ENCODE measurements at places on chromosomes 16 and 17.

DNA sequence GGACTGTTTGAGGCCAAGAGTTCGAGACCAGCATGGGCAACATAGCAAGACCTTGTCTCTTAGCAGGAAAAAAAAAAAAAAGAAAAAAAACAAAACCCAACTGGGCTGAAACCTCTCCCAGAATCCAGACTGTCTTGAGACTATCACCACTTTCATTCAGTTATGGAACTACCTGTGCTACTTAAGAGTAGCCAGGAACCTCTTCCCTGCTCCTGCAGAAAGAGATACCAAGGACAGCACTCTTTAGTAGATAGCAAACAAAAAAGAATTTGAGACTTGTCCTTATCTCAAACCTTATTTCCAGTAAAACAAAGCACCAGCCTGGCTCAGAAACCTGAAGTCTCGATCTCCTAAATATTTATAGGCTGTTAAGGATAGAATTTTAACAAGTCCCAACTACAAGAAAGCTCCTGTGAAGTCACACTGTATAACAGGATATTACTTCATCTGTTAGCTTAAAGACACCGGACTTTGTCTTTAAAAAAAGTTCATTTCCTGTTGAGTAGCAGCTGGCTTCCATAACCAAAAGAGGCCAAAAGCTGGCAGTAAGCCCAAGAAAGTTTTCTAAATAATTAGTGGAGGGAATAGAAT, 5.1 kb downstream of the CDR2 start:
- H3K27me3 ChIP-seq: no peaks in the 10 kb centered on the region
- H3K27ac ChIP-seq: no peak overlapping the region
- H3K4me1 ChIP-seq: peaks cover 4% of the 10 kb centered on the region
- H3K4me3 ChIP-seq: no peak overlapping the region

DNA sequence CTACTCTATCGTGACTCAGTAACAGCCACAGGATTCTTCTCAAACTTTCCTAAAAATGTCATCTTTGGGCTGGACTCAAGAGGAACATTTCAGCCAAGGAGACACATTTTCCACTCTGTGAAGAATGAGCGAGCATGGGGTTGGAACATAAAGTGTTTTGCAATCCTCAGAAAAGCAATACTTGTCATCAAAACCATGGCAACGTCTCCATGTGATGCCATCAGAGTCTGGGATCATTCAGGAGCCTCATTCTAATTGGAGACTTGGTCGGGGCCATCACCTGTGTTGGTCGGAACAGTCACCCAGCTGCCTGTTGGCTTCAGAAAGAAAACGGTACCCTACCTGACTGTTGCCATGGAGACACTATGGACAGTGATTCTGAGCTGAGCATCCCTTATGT, 25.5 kb downstream of the MYOCD start:
- no peak overlapping the region for H3K27ac ChIP-seq
- H3K36me3 ChIP-seq: no peaks in the 10 kb centered on the region
- H3K4me3 ChIP-seq: no peak overlapping the region
- DNase-seq: no peak
- no peaks in the 10 kb centered on the region for H3K4me1 ChIP-seq
- H3K27me3 ChIP-seq: no peaks in the 10 kb centered on the region

DNA sequence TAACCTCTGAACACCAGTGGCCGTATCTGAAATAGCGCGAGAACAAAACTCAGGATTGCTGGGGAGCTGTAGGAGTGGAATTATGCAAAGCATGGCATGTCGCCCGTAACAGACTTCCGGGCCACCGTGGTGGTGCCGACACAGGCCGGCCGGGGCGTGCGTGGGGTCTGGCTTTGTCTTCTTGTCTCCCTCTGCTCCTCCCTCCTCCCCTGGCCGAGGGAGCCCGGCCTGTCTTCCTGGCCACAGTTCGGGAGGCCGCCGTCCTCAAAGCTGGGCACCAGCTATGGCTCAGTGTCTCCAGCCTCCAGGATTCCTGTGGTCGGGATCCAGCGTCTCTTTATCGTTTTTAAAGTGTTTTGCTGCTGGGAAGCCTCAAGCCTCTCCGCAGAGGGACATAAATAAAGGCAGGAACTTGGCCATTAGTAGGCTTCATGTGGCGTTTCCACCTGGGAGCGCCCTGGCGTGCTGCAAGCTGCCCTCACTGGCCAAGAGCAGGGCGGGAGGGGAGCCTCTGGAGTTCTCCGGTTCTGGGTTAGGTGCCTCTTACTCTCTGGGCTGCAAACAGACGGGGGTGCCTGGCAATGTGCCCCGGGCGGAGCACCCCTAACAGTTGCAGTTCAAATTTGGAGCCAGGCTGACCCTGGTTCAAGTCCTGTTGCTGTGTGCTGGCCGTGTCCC, 22.0 kb upstream of the NPTX1 start:
- no peak overlapping the region for H3K27ac ChIP-seq
- H3K4me1 ChIP-seq: peaks cover 37% of the 10 kb centered on the region
- no peak overlapping the region for H3K4me3 ChIP-seq

DNA sequence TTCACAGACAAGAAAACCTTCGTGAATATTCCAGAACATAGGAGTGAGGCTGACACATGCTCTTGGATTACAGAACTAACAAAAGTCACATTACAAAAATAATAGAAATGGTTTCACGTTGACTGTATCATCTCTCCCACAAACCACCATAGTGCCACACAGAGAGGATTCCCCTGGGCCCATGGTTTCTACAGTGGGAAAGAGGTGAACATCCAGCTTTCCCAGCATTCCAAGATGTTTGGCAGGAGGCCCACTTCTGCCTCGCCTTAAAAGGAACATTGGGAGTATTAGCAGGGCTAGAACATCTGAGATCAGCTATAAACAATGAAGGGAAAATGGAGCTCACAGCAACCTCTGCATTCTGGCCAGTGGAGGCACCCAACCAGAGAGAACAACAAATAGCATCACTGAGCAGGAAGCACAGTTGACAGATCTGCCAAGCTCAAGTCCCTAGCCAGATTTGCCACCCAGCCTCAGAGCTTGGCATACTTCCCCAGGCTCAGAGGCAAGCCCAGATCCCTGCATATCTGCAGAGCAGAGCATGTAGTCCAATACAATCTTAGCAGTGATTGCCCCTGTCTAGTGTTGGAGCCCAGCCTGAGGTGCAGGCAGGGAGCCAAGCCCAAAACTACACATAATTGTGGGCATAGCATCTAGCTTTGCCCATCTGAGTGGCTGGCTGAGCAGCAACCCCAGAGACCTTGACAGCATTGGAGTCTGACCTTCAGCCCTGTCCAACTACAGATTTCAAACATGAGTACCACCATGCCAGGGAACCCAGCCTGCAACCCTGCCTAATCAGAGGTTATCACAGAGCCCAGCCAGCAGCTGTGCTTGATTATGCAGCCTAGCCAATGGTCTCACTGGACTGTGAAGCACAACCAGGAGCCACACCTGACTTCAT, 260.4 kb downstream of the CEP112 start:
- H3K4me1 ChIP-seq: no peaks in the 10 kb centered on the region
- DNase-seq: no peak

GRCh38 chr16:14307527-14308367, 236.6 kb downstream of the MRTFB start:
- DNase-seq: no peak
- no peaks in the 10 kb centered on the region for H3K36me3 ChIP-seq
- H3K4me1 ChIP-seq: peaks cover 3% of the 10 kb centered on the region
- no peak overlapping the region for H3K4me3 ChIP-seq

GRCh38 chr17:42519546-42520491, 16.2 kb upstream of the NAGLU start:
- peak; percentile 98 for DNase-seq
- no peaks in the 10 kb centered on the region for H3K36me3 ChIP-seq
- no peaks in the 10 kb centered on the region for H3K27me3 ChIP-seq
- H3K4me1 ChIP-seq: peaks cover 79% of the 10 kb centered on the region
- no peak overlapping the region for H3K4me3 ChIP-seq
- H3K27ac ChIP-seq: peak overlapping the region; percentile 93

- no peak overlapping the region for H3K4me3 ChIP-seq
- H3K27ac ChIP-seq: no peak overlapping the region
- no peaks in the 10 kb centered on the region for H3K27me3 ChIP-seq
- no peaks in the 10 kb centered on the region for H3K4me1 ChIP-seq
- H3K36me3 ChIP-seq: no peaks in the 10 kb centered on the region
Measured at GRCh38 chr16:22312897-22313781, 15.9 kb downstream of the POLR3E start.

DNA sequence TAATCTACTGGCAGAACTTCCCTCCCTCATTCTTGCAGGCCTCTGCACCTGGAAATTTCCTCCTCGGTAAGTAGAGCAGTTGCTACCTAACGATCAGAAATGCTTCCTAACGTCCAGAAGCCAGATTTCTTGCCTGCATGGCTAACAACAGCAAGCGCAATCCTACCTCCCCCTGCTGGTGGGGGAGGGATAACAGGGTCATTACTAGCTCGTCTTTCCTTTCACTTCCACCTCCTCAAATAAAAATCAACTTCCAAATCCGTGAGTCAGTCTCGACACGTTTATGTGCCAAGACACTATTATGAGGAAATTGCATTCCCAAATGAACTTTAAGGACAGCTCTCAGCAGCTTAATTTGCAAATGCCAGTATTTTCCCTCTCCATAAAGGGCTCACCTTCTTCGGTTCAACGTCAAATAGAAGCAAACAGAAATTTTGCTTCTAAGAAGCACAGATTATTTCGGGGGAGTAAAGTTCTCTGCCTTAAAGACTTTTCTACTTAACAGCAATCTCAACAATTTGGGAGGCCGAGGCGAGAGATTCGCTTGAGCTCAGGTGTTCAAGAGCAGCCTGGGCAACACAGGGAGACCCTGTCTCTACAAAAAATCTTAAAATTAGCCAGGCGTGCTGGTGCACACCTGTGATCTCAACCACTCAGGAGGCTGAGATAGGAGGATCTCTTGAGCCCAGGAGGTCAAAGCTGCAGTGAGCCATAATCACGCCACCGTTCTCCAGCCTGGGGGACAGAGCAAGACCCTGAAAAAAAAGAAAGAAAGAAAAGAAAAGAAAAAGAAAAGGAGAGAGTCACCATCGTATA, 188.6 kb upstream of the PSMD7 start:
- peak; percentile 41 for DNase-seq
- no peaks in the 10 kb centered on the region for H3K4me1 ChIP-seq
- H3K4me3 ChIP-seq: no peak overlapping the region
- no peaks in the 10 kb centered on the region for H3K36me3 ChIP-seq
- H3K27ac ChIP-seq: no peak overlapping the region
- H3K27me3 ChIP-seq: no peaks in the 10 kb centered on the region

- no peak overlapping the region for H3K4me3 ChIP-seq
- DNase-seq: no peak
- no peaks in the 10 kb centered on the region for H3K36me3 ChIP-seq
- no peaks in the 10 kb centered on the region for H3K27me3 ChIP-seq
- no peaks in the 10 kb centered on the region for H3K4me1 ChIP-seq
- no peak overlapping the region for H3K27ac ChIP-seq
Measured at GRCh38 chr16:4976079-4976478, 17.9 kb downstream of the SEC14L5 start.

- H3K27me3 ChIP-seq: no peaks in the 10 kb centered on the region
- peaks cover 3% of the 10 kb centered on the region for H3K4me1 ChIP-seq
- H3K27ac ChIP-seq: no peak overlapping the region
- no peaks in the 10 kb centered on the region for H3K36me3 ChIP-seq
Measured at GRCh38 chr16:57863434-57864160, 61.3 kb upstream of the KIFC3 start.

DNA sequence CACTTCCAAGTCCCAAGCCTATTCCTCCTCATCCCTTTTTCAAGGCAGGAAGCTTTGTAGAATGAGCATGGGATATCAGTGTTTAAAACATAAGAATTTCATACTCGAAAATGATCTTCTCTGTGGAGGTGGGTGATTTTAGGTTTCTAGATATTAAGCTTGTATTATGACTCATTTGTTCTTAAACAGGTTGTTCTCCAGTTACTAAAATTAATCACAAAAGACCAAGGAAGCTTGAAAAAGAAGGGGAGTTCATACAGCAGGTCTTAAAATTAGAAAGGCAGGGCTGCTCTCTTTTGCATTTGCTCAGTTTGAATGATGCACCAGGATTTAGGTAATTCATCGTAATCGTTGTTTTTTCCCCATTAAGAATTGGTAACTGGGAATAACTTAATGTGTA, 208.7 kb downstream of the PRKCA start:
- H3K4me3 ChIP-seq: no peak overlapping the region
- H3K27me3 ChIP-seq: no peaks in the 10 kb centered on the region
- no peak overlapping the region for H3K27ac ChIP-seq
- H3K36me3 ChIP-seq: no peaks in the 10 kb centered on the region
- peaks cover 5% of the 10 kb centered on the region for H3K4me1 ChIP-seq

DNA sequence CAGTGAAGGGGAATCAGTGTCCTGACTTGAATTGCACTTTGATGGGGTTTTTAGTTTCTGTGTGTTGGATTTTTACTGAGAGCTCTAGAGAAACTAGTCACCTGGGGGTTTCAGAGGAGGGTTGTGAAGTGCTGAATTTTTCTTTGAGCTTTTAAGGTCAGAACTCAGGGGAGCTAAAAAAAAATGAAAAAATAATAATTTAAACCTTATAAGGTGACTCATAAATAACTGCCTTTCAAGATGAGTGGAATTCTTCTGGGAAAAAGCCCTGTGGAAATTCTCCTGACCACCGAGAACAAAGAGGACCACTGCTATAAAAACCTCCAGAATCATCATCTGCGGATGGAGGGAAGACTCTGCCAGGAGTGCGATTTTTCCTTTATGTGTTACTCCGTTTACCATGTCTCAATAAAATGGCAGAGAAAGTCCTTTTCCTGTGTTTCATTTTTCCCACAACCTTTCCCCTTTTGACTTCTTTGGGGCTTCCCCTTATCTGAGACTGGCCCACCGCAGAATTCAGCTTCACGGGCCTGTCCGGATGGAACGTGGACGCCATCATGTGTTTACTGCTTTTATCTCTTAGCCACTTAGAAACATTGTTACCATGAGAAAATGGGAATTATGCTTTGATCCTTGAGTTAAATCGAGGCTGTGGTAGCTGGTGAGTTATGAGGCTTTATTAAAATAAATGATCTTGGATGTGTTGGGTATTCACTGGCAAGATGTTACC, 39.7 kb downstream of the RPTOR start:
- no peaks in the 10 kb centered on the region for H3K4me1 ChIP-seq
- DNase-seq: peak; percentile 54
- H3K4me3 ChIP-seq: no peak overlapping the region
- no peaks in the 10 kb centered on the region for H3K36me3 ChIP-seq
- no peak overlapping the region for H3K27ac ChIP-seq

- H3K4me3 ChIP-seq: peak overlapping the region; percentile 49
- H3K27ac ChIP-seq: no peak overlapping the region
- H3K36me3 ChIP-seq: no peaks in the 10 kb centered on the region
Measured at GRCh38 chr16:1978476-1979120, 2.7 kb downstream of the NOXO1 start.

GRCh38 chr16:15538507-15538906, 104.1 kb downstream of the BMERB1 start:
- H3K4me1 ChIP-seq: no peaks in the 10 kb centered on the region
- H3K36me3 ChIP-seq: no peaks in the 10 kb centered on the region
- H3K27me3 ChIP-seq: no peaks in the 10 kb centered on the region
- no peak overlapping the region for H3K27ac ChIP-seq
- DNase-seq: no peak

DNA sequence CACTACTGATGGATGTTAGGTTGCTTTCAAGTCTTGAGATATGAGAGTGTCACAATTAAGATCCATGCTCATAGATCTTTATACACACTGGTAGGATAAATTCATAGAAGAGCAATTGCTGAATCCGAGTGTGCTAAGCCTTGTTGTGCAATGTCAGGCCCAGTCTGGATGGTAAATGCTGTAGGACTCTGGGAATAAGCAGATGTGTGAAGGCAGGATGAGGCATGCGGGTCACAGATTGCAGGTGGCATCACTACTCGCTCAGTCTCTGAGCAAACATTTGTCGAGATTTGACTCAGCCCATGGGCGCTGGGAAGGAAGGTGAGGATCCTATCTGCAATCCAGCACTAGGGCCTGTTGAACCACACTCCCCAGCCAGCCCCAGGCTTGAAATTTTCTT, 40.7 kb downstream of the TMEM186 start:
- no peaks in the 10 kb centered on the region for H3K36me3 ChIP-seq
- no peak for DNase-seq
- no peaks in the 10 kb centered on the region for H3K27me3 ChIP-seq
- no peak overlapping the region for H3K27ac ChIP-seq
- no peak overlapping the region for H3K4me3 ChIP-seq
- H3K4me1 ChIP-seq: no peaks in the 10 kb centered on the region

Data from testis (tissue), 5 donors.